ENCODE measurements at places on chromosomes 5 and 9.

GRCh38 chr9:134161647-134162046 lies 2.7 kb downstream of the RNU6ATAC start:
- no peak for DNase-seq
- H3K27me3 ChIP-seq, result no peaks in the 10 kb centered on the region
- no peaks in the 10 kb centered on the region for H3K36me3 ChIP-seq
- H3K4me1 ChIP-seq, result peaks cover 18% of the 10 kb centered on the region

DNA sequence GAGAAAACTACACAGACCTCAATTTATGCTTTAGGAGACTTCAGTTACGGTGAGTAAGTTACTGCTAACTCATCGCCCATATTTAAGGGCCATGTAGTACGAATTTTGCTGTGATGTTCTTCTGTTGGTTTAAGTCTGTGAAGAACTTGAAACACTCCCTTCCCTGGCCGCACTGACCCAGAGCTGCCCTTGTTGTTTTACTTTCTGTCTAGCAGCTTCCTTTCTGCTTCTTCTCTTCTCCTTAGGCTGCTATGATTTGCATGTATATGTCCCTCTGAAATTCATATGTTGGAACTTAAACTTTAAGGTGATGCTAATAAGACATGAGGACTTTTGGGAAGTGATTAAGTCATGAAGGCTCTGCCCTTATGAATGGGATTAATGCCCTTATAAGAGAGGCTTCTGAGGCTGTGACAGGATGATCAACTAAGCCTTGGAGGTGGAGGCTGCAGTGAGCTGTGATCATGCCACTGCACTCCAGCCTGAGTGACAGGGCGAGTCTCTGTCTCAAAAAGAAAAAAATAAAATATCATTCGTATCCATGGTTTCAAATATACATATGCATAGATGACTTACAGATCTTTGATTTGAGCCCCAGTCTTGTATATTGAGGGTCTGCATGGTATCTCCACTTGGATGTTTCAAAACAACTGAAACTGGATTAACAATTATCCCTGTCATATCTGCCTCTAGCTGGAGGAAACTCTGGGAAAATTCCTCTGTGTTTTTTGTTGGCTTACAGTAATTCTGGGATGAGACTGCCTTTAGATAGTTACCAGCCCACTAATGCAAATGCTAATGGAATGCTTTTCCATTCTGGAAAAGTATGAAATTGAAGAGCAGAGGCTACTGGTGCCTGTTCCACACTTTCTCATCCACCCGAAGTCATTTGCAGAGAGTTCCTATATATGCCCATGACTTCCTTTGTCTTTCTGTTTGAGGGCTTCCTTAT lies 263.4 kb upstream of the ACTBL2 start:
- H3K27me3 ChIP-seq, result no peaks in the 10 kb centered on the region
- no peak overlapping the region for H3K27ac ChIP-seq
- DNase-seq, result no peak
- H3K4me3 ChIP-seq, result no peak overlapping the region
- H3K4me1 ChIP-seq, result no peaks in the 10 kb centered on the region

- H3K36me3 ChIP-seq, result no peaks in the 10 kb centered on the region
- H3K27me3 ChIP-seq, result no peaks in the 10 kb centered on the region
- H3K4me3 ChIP-seq, result no peak overlapping the region
- H3K27ac ChIP-seq, result no peak overlapping the region
These were observed 487.2 kb upstream of the ST8SIA4 start for GRCh38 chr5:101390151-101390908.

GRCh38 chr5:150338546-150338945 lies 19.0 kb upstream of the TCOF1 start:
- no peaks in the 10 kb centered on the region for H3K27me3 ChIP-seq
- H3K36me3 ChIP-seq, result no peaks in the 10 kb centered on the region
- DNase-seq, result no peak
- no peak overlapping the region for H3K4me3 ChIP-seq
- no peak overlapping the region for H3K27ac ChIP-seq

DNA sequence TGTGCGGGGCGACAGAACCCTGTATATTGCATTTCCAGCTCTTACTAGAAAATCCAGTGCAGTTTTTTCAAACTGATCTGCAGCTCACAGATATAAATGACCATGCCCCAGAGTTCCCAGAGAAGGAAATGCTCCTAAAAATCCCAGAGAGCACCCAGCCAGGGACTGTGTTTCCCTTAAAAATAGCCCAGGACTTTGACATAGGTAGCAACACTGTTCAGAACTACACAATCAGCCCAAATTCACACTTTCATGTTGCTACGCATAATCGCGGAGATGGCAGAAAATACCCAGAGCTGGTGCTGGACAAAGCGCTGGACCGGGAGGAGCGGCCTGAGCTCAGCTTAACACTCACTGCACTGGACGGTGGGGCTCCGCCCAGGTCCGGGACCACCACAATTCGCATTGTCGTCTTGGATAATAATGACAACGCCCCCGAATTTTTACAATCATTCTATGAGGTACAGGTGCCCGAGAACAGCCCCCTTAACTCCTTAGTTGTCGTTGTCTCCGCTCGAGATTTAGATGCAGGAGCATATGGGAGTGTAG lies 786 bp downstream of the PCDHB5 start:
- peaks cover 13% of the 10 kb centered on the region for H3K36me3 ChIP-seq
- no peaks in the 10 kb centered on the region for H3K27me3 ChIP-seq
- H3K27ac ChIP-seq, result no peak overlapping the region
- DNase-seq, result no peak
- H3K4me3 ChIP-seq, result no peak overlapping the region
- H3K4me1 ChIP-seq, result peaks cover 3% of the 10 kb centered on the region

DNA sequence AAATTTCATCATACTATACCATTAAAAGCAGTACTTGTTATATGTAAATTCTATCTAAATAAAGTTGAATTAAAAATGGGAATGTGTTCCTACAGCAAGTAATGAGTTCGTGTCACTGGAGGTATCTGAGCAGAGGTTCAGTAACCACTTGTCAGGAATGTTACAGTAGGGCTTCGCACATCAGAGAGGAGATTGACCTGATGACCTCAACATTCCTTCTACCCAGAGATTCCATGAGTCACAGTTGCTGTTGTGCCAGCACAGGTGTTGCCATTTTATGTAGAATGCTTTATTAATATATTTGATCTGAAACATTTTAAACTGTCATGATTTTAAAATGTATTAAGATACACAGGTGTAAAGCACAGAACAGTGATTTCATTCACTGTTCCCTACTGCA lies 60.3 kb downstream of the STX17 start:
- DNase-seq, result no peak
- H3K4me3 ChIP-seq, result no peak overlapping the region
- no peak overlapping the region for H3K27ac ChIP-seq
- no peaks in the 10 kb centered on the region for H3K36me3 ChIP-seq

GRCh38 chr5:179509239-179509638 lies 41.1 kb upstream of the RUFY1 start:
- peaks cover 6% of the 10 kb centered on the region for H3K27me3 ChIP-seq
- DNase-seq, result no peak
- H3K4me3 ChIP-seq, result no peak overlapping the region
- H3K27ac ChIP-seq, result no peak overlapping the region
- H3K4me1 ChIP-seq, result no peaks in the 10 kb centered on the region

DNA sequence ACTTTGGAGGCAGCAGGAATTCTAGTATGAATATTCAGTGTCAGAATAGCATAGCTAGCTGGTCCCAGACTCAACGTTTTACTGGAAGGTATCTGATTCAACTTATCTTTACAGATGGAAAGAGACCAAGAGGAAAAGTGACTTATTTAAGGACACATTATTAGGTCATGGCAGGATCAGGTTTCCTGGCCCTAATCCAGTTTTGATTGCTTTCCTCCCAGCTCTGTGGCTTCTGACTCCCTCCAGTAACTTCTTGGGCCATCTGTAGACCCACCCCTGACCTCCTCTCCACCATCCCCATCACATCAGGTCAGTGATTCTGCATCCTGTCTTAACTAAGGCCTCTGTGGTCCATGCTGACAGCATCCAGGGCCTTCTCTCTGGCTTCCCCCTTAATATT lies 38.4 kb downstream of the SH3TC2 start:
- H3K27ac ChIP-seq, result no peak overlapping the region
- peaks cover 4% of the 10 kb centered on the region for H3K36me3 ChIP-seq
- H3K4me3 ChIP-seq, result no peak overlapping the region
- no peak for DNase-seq
- H3K4me1 ChIP-seq, result no peaks in the 10 kb centered on the region

DNA sequence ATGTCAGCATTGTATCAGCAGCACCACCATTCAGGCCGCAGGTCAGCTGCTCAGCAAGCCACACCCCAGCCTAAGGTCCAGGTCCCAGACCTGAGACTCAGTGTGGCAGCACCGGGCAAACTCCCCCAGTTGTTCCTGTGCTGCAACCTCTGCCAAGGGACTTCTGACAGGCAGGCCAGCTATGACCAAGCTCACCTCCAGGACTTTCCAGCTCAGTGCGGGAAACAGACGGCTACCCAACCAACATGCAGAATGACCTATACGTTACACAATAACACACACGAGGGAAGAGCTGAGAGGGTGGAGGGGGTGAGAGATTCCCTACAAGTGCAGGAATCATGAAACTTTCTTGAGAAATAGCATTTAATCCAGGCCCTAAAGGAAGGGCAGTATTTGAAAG lies 143.7 kb downstream of the FSTL4 start:
- no peaks in the 10 kb centered on the region for H3K36me3 ChIP-seq
- no peak overlapping the region for H3K4me3 ChIP-seq
- no peaks in the 10 kb centered on the region for H3K27me3 ChIP-seq
- no peak for DNase-seq
- no peak overlapping the region for H3K27ac ChIP-seq

All from natural killer cell treated with Interleukin-12 subunit alpha and Interleukin-12 subunit beta and Interleukin-15 and Interleukin-18, amount 100 ng/mL, for 72 hours (primary cell).